ENCODE measurements at places on chromosomes 7 and 10.

GRCh38 chr7:11489280-11489679 lies 342.7 kb downstream of the THSD7A start:
- no peak for DNase-seq

GRCh38 chr10:45040921-45041542 lies 40.3 kb downstream of the ZNF22 start:
- no peak for DNase-seq

DNA sequence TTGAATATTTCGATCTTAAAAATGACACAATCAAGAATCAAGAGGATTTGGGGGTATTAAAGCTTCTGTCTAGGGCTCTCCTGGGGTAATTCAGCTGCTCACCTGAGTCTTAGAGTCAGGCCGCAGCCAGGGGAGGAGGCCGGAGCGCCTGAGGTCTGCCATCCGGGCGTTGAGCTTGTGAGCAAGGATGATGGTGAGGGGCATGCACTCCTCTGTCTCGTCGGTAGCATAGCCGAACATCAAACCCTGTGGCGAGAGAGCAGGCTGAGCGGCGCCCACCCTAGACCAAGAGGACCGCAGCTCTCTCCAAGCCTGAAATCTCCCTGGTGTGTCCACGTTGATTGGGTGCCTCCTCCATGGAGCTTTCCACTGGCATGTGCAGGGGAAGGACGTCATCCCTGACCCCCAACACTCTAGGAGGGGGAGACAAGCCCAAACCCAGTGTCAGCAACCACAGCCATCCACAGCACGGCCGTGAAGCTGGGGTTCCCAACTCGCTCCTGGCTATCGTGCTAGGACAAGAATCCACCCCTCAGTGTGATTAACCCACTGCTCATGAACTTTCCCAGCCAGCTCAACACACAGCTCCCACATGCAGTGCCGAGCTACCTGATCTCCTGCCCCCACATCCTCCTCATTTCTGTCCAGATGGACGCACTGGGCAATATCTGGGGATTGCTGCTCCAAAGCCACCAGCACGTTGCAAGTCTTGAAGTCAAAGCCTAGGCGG lies 9.2 kb downstream of the MAT1A start:
- no peak for DNase-seq

GRCh38 chr7:2558629-2559282 lies at the start of gene IQCE:
TSS of gene IQCE (plus strand) at chr7:2558979. CDS start at chr7:2559182, 203 bp downstream.
- DNase-seq: peak; percentile 85

GRCh38 chr10:107583974-107584373 lies 419.5 kb upstream of the SORCS1 start:
- no peak for DNase-seq

DNA sequence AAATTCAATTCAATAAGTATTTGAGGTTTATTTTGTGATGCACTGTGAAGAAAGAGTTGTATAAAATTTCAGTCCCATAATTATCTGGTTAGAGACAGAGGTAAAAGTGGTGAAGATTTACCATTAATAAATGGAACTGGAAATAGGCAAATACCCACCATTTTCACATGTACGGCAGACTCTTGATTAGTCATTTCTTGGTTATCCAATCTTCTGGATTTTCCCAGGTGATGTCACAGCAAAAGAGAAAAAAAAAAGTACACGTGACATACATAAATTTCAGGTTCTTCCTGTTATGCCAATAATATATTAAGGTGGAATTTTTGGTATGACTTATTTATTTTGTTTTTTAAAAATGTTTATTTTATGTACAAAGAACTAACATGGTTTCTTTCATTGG lies 26.8 kb downstream of the NT5C3A start:
- no peak for DNase-seq

DNA sequence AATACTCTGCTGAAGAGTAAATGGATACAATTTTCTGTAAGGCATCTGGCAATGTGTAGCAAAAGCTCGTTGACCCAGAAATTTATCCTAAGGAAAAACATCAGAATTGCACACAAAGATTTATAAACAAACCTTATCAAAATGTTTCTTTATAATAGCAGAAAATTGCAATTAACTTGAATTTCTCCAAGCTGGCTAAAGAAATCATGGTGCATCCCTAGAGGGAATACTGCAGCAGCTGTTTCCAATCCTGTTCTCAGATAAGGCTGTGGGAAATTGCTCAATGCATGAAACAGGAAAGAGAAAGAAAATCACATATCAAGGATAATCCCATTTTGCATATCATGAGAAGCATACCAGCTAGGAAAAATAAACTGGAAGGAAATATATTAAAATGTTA lies 18.7 kb downstream of the TACR2 start:
- no peak for DNase-seq

GRCh38 chr10:18364987-18365775 lies 225.0 kb downstream of the CACNB2 start:
- no peak for DNase-seq
